Activated CD4-positive, alpha-beta T cell treated with anti-CD3 and anti-CD28 coated beads, Interleukin-2, Interleukin-6, amounts not matched to agents 100 ng/mL and 50 ng/mL, durations not matched to agents 16 hours and 8 hours (primary cell): ENCODE measurements at places on chromosomes 7 and 10.

DNA sequence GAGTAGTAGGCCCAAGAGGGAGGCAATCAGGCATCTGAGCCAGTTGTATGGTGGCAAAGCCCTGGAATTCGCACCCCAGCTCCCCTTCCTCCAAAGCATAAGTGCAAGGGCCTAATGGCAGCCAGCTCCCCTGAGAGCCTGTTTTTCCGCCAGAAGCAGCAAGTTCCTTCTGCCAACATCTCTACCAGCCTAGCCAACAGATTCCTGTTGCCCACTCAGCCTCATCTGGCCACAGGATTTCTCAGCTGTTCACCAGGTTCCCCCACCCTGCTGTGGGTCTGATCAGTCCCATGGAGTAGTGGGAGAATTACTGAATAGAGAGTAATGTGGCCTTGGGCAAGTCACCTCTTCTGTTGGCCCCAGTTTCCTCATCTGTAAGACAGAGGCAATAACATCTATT is 186.2 kb upstream of the PDE1C start:
- DNase-seq: no peak

DNA sequence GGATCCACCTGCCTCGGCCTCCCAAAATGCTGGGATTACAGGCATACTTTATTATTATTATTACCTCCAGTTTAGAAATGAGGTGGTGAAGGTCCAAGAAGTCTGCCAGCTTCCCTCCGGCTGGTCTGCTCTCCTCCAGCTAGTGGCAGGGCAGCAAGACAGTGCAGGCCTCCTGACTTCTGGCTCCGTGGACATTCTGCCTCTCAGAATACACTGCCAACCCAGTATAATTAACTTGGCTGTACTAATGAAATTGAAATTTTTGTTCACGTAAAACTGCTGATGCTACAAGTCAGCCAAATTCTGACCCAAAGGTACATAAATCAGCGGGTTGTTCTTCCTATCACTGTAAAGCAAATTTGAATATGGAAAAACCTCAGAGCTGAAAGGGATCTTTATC is 7.6 kb upstream of the PDE1C start:
- DNase-seq: no peak

DNA sequence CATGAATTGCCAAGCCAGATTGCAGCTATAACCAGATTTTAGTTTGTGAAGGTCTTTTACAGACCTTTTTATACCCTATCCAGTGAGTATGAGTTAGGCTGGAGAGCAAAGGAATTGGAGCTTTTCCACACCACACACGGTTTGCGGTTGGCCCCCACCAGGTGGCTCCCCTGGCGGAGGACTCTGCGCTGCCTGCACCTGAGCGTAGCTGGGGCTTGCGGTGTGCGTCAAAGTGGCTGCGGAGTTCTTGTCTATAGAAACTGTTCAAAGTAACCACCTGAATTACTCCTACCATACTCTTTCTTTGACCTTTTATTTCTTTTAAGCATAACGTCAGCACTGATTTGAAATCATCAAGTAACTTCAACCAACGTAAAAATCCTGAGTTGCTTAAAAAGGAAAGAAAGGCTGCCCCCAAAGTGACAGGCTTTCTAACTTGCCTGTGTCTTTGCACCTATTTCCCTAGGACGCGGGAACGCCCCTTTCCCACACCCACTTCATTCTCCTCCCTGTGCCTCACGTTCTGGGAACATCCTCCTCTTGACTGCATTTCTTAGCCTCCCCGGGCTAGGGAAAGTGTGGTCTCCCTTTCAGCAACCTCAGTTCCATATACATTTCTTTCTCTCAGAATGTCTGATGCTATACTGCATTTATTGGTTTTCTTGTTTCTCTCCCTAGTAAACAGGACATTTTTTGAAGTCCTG is 47.6 kb upstream of the TMEM72 start:
- no peak for DNase-seq

DNA sequence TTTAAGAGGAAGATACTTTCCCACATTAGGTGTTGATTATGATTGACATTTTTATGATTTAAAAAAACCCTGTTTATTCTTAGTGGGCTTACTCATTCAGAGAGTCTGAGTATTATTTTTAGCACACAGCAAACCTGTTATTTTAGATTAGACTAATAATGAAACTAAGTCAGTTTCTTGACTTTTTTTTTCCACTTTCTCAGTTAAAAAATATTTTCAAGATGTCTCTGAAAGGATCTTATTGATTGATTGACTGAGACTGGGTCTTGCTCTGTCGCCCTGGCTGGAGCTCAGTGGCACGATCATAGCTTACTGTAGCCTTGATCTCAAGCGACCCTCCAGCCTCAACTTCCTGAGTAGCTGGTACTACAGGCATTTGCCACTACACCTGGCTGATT is 20.4 kb upstream of the INPP5F start:
- DNase-seq: peak; percentile 67

GRCh38 chr10:34875061-34875460 is 60.0 kb upstream of the PARD3 start:
- DNase-seq: no peak

GRCh38 chr7:78149787-78150186 is 351.2 kb downstream of the PHTF2 start:
- DNase-seq: no peak

GRCh38 chr7:12369756-12370155 is 33.9 kb downstream of the VWDE start:
- no peak for DNase-seq

GRCh38 chr7:90484706-90485105 is 15.3 kb downstream of the PTTG1IP2 start:
- no peak for DNase-seq

GRCh38 chr10:94065362-94065761 is 71.6 kb downstream of the PLCE1 start:
- DNase-seq: no peak

DNA sequence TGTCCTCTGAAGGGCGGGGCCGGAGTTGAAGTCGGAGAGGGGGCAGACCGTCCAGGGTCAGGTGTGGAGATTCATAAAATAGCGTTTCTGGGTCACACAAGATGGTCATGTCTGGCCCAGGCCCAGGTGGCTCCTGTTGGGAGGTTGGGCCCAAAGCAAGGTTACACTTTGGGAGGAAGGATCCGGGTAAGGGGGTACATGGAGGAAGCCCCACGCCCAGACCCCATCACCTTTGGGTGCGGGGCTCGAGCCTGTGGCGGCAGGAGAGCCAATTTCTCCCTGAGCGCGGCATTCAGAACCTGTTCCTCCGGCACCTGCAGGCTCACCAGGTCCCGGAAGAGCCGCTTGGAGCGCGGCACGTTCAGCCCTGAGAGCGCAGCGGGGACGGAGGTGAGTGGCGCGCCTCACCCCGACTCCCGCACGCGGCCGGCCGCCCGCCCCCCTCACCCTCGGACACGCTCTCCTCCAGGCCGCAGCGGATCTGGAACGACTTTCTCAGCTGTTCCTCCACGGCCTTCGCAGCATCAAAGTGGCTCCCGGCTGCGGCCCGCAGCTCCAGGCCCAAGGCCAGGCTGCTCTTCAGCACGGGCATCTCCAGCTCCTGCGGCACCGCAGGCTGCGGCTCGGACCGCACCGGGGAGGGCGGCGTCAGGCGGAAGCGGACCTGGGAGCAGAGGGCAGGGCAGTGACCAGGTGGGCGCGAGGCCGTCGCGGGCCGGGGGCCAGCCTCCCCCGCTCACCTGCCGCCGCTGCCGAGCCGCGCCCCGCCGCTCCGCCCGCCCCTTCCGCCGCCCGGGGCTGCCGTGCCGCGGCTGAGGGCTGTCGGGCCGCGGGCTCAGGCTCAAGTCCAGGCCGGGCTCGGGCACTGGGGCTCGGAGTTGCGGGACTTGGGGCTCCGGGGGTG is 644 bp downstream of the PPP1R35 start:
- peak; percentile 60 for DNase-seq

DNA sequence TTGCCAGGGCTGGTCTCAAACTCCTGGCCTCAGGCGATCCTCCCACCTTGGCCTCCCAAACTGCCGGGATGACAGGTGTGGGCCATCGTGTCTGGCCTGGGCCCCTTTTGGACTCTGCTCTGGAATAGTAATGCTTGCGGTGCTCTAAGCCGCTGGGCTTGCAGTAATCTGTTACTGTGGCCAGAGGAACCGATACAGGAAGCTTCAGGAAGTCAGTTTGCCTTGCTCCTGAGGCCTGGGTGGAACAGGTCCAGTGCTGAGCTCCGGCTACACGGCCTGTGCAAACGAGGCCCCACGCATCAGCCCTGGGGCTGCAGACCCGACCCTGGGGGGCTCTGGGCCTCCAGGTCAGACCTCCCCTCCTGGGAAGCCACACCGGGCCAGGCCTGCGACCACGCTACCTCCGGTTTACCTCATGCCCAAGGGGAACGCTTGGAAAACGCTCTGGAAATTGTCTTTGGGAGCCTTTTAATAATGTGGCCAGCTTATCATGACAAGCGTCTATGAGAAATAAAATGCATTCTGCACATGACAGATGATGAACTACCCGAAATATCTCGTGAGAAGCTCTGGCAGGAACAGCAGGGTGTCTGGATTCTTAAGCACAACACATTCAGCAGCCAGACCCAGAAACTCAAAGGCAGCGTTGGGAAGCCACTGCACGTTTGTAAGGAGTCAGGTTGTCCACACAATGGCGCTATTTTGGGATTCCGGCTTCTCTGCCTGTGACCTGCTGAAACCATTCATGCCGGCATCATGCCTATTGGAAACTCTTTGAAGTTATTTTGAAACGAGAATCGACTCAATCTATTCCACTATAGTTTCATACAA is 10.1 kb upstream of the ADAP1 start:
- no peak for DNase-seq

GRCh38 chr7:101129603-101130117 is 2.8 kb downstream of the SERPINE1 start:
- DNase-seq: no peak

- no peak for DNase-seq
Measured at GRCh38 chr10:103044942-103045489, 126.9 kb downstream of the CNNM2 start.

DNA sequence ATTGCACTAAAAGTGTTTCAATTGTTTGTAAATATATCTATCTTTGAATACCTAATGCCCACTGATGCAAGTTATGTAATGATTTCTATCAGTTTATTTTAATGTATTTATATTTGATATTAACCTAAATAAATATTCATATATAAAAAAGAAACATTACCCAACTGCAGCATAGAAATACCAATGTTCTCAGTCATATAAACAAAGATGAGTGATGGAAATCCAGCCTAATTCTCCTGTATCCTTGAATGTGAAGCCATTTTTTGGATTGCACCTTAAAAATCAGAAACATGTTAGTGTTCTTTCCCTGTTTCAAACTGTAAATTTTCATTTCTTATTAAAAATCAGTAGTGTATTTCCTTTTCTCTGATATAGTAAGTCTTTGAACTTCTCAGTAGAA is 305.8 kb upstream of the GNAI1 start:
- DNase-seq: no peak

GRCh38 chr7:143992670-143993069 is 7.5 kb upstream of the OR6B1 start:
- DNase-seq: no peak
